ENCODE measurements at places on chromosomes 2 and 18. TPM values are rescaled to one million over a fixed set of nuclear protein-coding genes. Genes with fewer than 3 reads are reported as not detected.

DNA sequence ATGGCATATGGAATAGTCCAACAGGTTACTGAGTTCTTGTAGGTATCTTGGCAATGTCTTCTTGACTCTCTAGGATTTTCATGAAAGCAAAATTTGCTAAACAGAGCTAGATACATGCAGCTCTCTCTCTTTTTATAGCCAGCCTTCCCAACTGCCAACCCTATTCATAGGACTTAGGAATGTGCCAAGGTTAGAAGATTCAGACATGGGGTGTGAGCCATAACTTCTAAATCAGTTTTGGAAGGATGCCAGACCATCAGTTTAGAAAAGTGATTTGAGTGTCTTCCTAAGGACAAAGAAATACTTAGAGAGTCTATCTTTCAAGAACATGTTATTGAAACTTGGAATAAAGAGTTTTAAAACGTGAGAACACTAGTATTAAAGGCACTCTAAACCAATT is 619.5 kb upstream of the FANCL start:
- no peak for DNase-seq

- DNase-seq = no peak
Observed at GRCh38 chr2:121570036-121570666, 39.5 kb downstream of the RNU4ATAC start.

DNA sequence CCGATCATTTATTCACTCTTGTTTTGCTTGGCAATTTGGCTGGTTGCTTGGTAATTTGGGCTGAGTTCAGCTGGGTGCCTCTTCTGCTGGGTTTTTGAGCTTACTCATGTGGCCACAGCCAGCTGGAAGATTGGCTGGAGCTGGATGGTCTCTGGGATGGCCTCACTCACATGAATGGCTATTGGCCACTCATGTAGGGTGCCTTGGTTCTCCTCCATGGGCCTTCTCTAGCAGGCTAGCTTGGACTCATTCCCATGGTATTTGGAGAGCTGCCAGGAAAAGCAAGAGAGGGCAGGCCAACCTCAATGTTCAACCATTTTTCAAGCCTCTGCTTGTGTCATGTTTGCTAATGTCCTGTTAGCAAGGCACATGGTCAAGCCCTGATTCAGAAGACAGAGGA is 16.9 kb downstream of the ZAP70 start:
- no peak for DNase-seq

- no peak for DNase-seq
Observed at GRCh38 chr2:28053597-28053996, 163.1 kb downstream of the BABAM2 start.

- no peak for DNase-seq
Observed at GRCh38 chr18:59466980-59467379, 107.9 kb upstream of the LMAN1 start.

- no peak for DNase-seq
Observed at GRCh38 chr18:79862562-79862961, 64.8 kb downstream of the KCNG2 start.

GRCh38 chr2:120559401-120559800 is 176.3 kb upstream of the GLI2 start:
- no peak for DNase-seq

- no peak for DNase-seq
Observed at GRCh38 chr2:205590759-205591158, 91.5 kb upstream of the NRP2 start.

GRCh38 chr18:33440060-33441043 is at the start of gene CCDC178:
TSS of gene CCDC178 (minus strand) at chr18:33440721. CDS start at chr18:33412088, 28,633 bp downstream.
- peak; percentile 78 for DNase-seq

DNA sequence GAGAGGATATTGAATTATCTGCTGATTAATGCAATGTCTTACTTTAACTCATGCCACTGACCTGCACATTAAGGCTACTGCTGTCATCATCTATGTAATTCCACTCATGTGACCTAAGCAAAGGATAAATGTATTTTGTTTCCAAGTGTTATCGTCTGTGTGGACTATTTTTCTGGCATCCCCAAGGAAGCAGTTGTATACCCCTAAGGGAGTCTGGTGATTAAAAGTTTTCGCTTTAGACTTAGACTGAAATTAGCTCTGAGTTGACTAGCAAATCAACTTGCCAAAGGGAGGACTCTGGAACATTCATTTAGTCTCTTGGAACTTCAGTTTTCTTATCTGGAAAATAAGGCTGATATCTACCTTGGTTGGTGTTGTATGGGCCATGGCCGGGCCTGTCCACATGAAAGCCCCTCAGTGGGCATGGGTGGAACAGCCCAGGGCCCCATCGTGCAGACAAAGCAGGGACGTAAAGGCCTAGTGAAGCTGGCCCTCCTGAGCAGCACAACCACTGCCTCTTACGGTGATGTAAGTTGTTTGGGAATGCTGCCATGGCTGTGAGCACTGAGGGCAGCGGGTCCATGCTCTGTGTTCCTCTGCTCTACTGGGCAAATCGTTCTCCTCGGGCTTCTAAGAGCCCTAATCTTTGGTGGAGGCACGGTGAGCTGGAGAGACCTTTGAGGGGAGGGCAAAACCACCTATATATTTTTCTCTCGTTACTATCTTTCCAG is 144.4 kb upstream of the RNF152 start:
- DNase-seq = no peak

The HSBP1L1 gene
- total RNA-seq = 25.0 TPM

Measured in type B pancreatic cell (in vitro differentiated cells).